ENCODE measurements at places on chromosomes 6 and 20.

DNA sequence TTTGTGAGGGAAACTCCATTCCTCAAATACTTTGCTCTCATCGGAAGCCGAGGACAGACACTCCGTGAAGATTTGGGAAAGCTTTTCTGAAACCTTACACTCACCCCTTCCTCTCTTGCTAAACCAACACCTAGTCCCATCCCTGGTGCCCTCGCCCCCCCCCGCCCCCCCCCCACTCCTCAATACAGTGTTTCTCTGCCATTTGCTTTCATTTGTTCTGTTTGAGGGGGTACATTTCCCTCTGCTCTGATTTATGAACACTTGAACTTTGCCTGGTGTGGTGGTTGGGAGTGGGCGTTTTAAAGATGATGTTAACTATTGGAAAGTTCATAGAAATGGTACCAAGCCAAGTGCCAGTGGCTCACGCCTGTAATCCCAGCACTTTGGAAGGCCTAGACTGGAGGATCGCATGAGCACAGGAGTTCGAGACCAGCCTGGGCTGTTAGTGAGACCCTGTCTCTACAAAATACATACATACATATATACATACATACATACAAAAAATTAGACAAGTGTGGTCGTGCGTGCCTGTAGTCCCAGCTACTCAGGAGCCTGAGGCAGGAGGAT, 1.1 kb downstream of the RAB32 start:
- peak; percentile 53 for DNase-seq

DNA sequence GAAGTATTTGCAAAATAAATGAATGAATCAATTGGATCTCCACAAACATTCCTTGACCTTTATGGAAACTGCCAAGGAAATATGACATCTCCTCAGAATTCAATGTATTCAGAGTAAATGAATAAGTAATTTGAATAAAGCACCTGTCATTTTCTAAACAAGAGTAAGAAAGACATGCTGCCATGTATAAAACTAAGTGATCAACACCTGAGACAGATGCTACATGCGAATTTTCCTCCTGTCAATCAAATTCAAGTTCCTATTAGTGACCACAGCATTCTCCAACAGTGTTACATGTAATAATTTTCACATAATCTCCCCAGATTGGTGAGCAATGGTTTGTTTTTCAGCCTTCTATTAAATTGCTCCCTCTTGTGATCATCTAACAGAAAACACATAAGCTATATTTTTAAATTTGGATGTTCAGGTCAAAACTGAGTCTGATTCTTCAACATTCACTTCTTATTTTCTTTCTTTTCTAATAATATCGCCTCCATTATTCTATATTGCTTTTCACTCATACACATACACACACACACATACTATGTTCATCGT, 163.2 kb upstream of the RNF217 start:
- no peak for DNase-seq

GRCh38 chr6:152583888-152584287, 53.3 kb downstream of the SYNE1 start:
- no peak for DNase-seq

- DNase-seq: no peak
Measured at GRCh38 chr20:32404017-32404416, 45.9 kb downstream of the ASXL1 start.

DNA sequence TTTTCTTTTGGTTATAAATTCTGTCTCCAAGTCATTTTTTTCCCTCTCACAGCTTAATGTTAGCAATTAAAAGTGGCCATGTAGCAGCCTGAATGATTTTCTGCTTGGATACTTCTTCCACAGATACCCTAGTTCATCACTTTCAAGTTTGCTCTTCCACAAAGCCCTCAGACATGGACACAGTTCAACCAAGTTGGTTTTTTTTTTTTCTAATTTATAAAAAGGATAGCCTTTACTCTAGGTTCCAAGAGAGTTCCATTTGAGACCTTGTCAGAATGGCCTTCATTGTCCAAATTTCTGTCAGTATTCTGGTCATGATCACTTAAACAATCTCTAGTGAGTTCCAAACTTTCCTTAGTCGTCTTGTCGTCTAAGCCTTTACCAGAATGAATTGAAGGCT, 40.0 kb downstream of the RSPH3 start:
- DNase-seq: no peak

DNA sequence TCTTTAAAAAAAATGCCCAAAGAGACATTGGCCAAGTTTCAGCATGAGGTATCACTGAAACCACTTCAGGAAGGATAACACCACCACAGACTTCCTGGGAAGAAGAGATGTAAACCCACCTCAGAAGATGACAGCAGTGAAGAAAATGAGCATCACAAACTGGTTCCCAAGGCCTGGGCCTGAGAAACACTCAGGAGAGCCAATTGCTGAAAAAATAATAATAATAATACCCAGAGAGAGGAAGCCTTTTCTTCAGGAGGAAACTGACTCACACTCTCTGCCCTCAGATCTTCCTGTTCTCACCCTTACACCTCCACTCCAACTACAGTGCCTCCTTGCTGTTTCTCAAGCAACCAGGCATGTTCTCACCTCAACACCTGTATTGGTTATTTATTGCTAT, 68.1 kb upstream of the MAFB start:
- no peak for DNase-seq

- no peak for DNase-seq
Measured at GRCh38 chr6:90694802-90695201, 107.9 kb upstream of the MAP3K7 start.

- DNase-seq: no peak
Measured at GRCh38 chr6:16396497-16397319, 158.3 kb downstream of the GMPR start.

DNA sequence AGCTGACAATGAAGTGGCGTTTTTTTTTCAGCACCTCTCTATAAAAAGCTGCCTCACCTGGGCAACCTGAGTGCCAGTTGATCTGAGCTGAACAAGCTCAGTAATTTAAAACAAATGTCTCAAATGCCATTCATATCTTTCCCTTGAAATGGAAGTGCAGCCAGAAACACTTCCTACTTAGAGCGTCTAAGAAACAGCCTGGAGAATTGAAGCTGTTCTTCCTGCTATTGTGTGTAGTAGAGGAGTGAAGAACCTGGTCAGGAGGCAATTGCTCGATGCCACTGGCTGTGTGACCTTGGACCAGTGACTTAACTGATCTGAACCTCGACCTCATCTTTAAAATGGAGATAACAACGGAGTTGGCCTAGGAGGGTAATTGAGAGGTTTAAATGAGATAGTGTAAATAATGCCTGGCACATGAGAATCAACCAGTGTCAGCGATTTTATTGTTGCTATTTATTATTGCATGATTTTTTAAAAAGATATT, 95.4 kb upstream of the FOXQ1 start:
- DNase-seq: no peak

GRCh38 chr20:39188266-39188765, 226.2 kb downstream of the DHX35 start:
- DNase-seq: no peak

DNA sequence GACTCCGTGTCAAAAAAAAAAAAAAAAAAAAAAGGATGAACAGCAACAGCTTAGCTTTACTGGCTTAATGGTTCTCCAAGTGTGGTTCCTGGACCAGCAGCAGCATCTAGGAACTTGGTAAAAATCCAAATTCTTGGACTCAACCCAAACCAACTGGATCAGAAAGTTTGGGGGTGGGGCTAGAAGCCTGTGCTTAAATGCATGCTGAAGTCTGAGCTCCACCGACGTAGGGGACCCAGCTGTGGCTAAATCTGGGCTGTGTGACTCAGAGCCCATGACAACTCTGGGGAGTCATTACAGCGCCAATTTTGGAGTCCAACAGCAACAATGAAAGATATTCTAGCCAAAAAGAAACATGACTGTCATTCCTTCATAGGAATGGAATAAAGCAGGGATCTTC, 13.6 kb upstream of the CHD6 start:
- DNase-seq: peak; percentile 94

- DNase-seq: no peak
Measured at GRCh38 chr20:63175038-63175895, 40.7 kb downstream of the YTHDF1 start.

DNA sequence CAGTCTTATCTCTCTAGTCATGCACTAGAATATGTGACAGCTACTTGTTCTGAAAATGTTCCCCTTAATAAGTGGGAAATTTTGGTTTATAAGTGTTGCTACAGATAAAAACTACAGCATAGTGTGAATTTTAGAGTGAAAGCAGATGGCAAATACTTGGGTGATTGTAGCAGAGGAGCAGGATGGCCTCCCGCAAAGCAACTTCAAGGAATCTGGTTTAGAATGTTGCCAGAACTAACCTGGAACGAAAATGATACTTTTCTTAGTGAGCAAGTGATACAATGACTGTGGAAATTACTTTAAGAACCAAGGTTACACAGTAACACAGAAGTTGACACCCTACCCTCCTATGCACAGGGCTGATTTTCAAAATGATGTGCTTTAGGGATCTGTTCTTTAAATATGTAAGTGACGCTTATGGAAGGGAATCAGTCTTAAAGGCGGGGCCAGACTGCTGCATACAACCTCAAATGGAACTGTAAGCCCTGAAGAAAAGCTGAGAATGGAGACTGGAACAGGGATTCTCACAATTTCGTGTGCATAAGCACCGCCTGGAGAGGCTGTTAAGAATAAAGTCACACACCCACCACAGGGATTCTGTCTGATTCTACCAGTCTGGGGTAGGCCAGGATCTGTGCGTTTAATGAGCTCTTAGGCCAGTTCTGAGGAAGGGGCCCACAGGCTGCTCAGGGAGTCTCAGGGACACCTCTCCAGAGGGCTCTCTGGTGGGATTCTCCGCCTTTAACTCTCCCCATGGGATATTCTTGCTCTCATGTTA, 97.9 kb downstream of the FYN start:
- DNase-seq: peak; percentile 59

- no peak for DNase-seq
Measured at GRCh38 chr20:40718982-40719729, 30.1 kb upstream of the MAFB start.

GRCh38 chr20:20713244-20713765, 861 bp upstream of the RALGAPA2 start:
- no peak for DNase-seq

GRCh38 chr20:2298701-2299100, 2.9 kb downstream of the TGM3 start:
- DNase-seq: no peak

Data from fibroblast of the aortic adventitia (primary cell).